Activated CD4-positive, alpha-beta T cell treated with anti-CD3 and anti-CD28 coated beads for 48 hours (primary cell): ENCODE measurements at places on chromosomes 13 and 19.

DNA sequence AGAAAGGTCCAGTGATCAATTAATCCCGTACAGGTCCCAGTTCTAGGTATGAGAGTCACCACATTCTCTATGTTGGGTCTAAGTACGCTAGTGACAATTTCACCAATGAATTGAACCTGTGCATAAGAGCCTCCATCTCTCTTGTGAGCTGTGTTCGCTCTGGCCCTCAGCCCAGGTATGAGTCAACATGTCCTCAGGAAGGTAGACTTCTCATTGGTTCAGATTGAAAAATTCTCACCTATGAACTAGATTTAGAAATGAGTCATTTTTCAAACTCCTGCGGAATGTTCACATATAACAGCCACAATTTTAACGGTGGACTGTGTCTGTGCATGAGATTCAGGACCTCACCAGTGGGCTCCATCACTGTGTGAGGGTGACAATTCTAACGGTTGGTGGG lies 12.7 kb upstream of the ZNF43 start:
- no peak for DNase-seq

DNA sequence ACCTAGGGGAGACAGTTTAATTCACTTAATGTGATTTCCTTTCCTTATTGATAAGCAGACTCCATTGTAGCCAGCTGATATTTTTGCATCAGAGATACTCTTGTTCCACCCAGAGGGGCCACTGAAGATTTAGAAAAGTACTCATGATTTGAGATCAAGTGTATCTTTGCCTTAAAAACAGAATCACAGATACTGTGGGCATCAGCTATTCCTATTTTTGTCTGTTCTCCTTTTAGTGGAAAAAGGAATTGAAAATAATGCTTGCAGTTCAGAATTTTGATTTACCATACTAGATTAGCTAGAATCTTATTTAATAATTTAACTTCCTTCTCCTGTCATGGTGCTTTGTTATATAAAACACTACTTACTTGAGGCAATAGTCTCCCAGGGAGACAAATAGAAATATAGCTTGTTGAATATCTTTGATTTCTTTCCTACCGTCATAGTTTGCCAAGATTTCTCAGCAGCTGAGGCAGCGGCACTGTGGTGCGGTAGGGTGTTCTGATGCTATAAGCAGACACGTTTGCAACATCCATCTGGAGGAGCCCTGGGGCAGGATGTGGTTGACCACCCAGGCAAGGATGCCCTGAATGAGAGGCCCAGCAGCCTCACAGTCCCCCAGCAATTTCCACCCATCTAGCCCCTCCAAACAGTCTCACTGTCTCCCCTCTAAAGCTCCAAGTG lies 47.0 kb upstream of the RAP2A start:
- DNase-seq: peak; percentile 10

DNA sequence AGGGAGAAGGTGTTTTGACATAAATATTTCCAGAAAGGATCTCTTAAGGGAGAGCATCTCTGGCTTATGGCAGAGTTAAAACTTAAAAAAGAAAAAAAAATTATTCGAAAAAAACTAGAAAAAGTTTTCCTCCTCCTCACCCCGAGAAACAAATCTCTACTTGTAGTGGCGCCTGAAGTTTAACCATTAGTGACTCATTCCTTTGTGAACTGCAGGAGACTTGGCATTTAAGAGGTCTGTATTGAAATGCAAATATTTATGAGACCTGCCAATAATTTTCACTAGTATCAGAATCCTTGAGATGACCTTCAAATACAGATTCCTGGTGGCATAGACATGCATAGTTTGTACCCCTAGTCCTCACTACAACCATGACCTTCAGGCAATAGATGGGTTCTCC lies 64.9 kb upstream of the MED4 start:
- DNase-seq: no peak

- DNase-seq: peak; percentile 27
These were observed at the start of gene TEAD2 for GRCh38 chr19:49362048-49362928. Gene TEAD2 (minus strand): TSS chr19:49362416. CDS start chr19:49360075, 2,341 bp downstream.

- no peak for DNase-seq
These were observed 187.7 kb downstream of the RAP2A start for GRCh38 chr13:97621631-97622030.

- peak; percentile 60 for DNase-seq
These were observed 71.2 kb upstream of the GTF3A start for GRCh38 chr13:27353166-27353583.

DNA sequence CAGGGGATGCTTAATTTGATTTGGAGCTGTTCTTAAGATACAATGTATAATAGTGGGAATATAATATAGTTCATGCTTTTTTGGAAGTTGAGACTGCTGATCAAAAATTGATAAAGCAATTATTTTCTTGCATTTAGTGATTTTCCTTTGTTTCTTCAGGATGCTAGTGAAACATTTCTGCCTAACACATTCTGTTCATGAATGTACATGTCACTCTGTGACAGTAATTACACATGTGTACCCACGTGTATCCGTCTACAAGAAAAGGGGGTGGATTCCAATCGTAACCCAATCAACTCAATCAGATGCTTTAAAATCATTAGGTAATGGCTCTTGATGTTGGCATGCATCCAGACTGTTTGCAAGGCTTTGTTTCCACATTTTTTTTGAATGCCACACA lies 5.0 kb upstream of the FRY start:
- DNase-seq: no peak

DNA sequence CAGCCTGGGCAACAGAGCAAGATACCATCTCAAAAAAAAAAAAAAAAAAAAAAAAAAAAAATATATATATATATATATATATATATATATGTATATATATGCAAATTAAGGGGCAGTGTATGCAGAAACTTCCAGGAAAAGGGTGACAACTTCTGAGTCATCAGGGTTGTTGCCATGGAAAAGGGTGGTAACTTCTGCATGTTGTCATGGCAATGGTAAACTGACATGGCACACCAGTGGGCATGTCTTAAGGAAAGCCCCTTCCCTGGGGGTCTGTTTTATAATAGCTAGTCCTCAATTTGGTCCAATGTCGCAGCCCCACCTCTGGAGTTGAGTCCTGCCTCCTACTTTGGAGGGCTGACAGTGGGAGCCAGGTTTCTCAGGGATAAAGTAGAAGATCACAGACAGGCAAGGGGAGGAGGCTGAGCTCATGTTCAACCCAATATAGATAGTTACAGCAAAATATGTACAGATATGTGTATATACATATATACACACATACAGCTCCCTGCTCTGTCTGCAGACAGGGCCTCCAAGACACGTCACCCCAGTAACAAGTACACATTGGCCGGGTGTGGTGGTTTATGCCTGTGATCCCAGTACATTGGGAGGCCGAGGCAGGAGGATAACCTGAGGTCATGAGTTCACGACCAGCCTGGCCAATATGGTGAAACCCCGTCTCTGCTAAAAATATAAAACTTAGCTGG lies 7.2 kb upstream of the FCHO1 start:
- DNase-seq: no peak

- DNase-seq: no peak
These were observed 317.8 kb downstream of the TEX29 start for GRCh38 chr13:111638233-111638632.

GRCh38 chr13:71240911-71241310 lies 626.1 kb downstream of the DACH1 start:
- no peak for DNase-seq

DNA sequence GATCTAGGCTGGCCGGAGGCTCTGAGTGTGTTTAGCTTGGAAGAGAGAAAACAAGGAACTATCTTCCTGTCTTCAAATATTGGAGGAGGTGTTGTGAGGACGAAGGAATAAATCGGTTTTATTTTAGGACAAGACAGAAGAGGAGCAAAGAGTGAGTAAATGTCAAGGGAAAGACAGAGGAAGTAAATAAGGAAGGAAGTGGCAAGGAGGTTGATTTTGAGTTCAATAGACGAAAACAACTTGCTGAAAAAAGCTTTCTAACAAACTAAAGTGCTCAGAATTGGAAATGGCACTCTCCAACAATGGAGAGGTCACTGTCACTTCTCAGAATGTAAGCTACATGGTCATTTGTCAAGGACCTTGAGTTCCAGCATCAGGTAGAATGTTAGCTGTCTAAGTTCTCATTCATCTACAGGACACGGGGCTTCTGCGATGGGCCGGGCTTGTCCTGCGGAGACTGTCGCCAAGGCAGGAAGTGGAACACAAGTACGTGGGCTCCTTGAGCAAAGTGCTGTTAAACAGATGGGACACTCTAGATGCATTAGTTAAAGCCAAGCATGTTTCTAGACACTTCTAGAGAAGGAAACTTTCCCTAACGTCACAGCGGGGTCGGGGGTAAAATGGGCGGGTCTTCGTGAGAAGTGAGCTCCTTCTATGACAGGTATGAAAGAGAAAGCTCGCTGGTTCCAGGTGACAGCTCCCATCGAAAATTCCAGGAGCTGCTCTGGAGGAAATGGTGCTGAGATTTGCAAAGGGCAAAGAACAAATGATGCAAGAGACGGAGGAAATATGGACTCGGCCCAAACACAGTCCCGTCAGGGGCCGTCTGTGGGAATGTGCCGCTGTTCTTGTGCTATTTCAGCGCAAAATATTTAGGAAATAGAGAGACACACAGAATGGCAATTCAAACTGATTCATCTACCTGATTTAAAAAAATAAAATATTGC lies 103.9 kb upstream of the UBL3 start:
- peak; percentile 51 for DNase-seq

- no peak for DNase-seq
These were observed 445.4 kb downstream of the MYO16 start for GRCh38 chr13:109074853-109075252.

GRCh38 chr19:32692727-32693061 lies 1.1 kb downstream of the NUDT19 start:
- DNase-seq: no peak

DNA sequence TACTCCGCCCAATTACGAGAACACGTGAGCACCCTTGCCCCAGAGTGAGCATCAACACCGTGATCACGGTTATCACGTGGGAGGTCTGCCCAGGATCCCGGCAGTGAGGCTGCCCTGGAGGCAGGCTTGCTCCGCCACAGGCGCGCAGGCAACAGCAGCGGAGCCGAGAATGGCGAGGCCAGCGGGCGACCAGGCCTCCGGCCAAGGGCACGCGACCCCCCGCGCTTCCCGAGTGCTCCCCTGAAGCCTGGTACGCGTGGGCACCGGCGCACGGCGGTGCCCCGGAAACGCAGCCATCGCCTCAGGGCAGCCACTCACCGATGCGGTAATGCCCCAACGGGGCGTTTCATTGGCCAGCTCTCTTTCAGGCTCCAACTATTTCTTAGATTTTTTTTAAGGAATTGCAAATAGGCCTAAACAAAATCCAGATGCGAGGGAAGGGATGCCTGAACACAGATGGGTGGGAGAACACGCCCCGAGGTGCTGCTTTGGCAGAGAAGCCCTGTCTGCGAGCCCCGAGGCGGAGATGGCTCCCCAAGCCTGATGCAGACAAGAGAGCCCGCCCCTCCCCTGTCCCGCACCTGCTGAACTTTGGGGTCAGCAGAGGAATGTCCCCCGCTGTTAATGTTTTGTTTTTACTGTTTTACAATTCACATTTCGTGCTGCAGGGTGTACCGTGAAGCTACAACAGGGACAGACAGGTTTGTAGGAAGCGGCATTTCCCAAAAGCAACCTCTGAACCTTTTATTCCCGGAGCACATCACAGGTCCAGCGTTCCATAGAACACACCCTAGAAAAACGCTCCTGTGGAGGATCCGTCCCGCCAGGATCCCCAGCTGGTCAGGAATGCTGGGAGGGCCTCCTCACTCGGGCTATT lies 132.7 kb downstream of the ZDHHC20 start:
- no peak for DNase-seq

DNA sequence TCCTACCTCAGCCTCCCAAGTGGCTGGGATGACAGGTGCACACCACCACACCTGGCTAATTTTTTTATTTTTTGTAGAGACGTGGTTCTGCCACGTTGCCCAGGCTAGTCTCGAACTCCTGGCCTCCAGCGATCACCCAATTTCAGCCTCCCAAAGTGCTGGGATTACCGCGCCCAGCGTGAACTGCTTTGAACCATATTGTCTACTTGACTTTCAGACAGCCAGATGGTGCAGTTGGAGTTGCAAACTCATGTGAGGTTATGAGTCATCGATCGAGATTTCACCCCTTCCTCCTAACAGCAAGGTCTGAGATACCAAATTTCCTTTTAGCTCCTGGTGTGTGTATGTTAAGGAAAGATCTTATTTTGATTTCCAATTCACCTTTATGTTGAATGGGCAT lies 2.7 kb downstream of the SLC27A1 start:
- no peak for DNase-seq
